Stimulated activated CD4-positive, alpha-beta T cell treated with anti-CD3 and anti-CD28 coated beads, Interleukin-2, amount 100 ng/mL, for 24 hours (primary cell): ENCODE measurements at places on chromosomes 1 and 21.

DNA sequence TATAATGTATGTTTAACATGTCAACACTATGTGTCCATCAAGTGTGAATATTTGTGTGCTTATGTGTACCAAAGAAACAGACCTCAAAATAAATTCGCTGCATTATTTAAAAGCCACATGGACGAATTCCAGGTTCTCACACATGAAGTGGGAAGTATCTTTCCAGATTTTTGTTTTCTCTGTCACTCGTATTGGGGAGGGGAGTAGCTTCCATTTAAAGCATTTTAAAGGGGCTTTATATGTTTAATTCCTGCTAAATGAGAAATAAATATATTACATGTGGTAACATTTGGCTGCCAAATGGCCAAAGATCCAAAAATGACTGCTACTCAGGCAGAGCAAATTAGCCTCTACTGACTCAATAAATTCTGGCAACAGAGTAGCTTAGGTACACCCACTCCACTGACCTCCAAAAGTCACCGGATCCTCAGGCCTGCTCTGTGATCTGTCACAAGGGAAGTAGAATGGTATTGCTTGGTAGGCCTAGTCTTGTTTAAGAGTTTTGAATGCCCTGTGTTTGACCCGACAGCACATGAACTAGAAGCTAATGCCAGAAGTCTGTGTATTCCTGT lies 178.1 kb downstream of the ZP4 start:
- DNase-seq: no peak

DNA sequence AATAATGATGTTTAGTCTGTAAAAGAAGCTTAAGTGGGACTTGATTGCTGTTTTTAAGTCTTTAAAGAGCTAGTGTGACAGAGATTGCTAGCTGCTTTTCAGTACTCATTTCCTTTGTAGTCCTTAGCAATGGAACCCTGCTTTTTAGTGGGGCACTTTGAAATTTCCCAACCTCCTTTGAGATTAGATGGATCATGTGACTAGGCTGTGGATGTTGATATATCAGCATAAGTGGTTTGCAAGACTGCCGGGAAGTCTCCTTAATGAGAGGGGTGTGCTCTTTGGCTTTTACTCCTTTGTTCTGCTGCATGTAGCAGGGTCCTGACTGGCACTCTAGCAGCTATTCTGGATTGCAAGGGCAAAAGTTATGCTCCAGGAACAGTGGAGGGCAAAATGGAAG lies 11.2 kb upstream of the RCOR3 start:
- DNase-seq: no peak

GRCh38 chr1:171852272-171852671 lies 11.0 kb downstream of the DNM3 start:
- no peak for DNase-seq

DNA sequence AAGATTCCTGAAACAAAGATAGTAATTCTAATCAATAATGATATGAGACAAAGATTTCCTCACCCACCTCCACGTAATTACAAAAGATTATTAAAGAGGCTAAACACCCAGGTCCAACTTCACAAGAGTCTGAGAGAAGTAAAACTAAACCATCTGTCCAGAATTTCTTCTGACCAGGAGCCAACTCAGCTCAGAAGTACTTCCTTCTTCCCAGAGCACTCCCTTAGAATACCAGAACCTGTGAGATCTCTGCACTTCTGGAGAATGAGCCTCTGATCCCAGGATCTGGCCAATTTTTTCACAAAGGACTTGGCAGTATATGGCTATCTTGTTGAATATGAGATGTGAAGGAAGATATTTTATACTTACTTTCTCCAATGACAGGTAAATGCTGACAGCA lies 120.6 kb upstream of the PALMD start:
- no peak for DNase-seq

DNA sequence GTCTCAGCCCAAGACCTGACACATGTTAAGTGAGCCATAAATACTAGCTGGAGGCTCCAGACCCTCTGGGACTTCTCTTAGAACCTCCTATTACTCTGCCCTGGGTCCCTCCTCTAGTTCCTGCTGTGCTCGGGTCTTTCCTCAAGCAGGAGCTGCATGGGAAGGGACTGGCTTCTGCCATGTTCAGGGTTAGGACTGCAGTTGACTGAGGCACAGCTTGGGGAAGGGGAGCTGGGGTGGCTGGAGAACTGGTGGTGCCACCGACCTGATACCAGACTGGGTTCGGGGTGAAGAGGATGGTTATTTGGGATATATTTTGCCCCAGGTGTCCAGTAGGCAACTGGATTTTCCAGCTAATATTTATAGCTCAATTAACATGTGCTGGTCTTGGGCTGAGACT lies 15.7 kb downstream of the HYI start:
- no peak for DNase-seq

DNA sequence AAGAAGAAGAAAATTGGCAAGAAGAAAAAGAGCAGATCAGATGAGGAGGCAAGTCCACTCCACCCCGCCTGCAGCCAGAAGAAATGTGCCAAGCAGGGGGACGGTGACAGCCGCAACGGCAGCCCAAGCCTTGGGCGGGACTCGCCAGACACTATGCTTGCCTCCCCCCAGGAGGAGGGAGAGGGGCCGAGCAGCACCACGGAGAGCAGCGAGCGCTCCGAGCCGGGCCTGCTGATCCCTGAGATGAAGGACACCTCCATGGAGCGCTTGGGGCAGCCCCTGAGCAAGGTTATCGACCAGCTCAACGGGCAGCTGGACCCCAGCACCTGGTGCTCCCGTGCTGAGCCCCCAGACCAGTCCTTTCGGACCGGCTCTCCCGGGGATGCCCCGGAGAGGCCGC lies 9.0 kb upstream of the SLC25A34 start:
- no peak for DNase-seq

- DNase-seq: no peak
Measured at GRCh38 chr1:50251702-50252101, 143.0 kb downstream of the ELAVL4 start.

DNA sequence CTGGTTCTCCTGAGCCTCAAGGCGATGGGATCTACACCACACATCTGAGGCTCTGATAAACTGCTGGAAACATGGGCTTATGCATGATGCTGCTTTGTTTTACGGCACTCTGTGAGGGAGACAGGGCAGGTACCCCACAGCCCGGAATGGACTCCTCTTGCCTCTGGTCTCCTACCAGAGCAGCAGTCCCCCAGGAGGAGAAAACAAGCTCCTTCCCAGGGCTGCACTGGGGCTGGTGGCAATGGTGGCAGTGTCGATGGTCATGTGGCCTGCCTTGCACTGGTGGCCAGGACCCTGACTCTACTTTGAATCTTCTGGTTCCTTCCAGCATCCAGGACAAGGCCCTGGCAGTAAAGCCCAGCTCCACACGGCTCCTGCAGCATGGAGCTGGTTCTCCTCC lies 79.4 kb downstream of the TOMM20 start:
- DNase-seq: no peak

DNA sequence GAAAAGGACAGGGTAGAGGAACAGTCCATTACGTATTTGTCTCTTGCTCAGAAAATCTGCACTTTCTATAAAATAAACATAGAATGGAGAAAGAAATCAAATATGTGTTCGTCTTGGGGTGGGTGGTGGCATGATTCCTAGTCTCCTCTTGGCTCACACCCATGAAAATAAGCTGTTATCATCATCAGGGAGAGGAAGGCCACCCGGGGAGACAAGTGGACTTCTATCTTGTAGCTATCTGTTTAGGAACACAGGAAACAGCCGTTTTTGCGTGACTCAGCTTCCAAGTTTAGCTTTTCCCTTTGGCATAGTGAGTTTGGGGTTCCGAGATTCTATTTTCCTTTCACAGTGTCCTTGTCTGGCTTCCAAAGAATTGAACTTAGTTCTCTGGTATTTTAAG lies 622.3 kb downstream of the PTPRU start:
- no peak for DNase-seq

- DNase-seq: no peak
Measured at GRCh38 chr1:78351551-78352216, 139.1 kb upstream of the PTGFR start.

DNA sequence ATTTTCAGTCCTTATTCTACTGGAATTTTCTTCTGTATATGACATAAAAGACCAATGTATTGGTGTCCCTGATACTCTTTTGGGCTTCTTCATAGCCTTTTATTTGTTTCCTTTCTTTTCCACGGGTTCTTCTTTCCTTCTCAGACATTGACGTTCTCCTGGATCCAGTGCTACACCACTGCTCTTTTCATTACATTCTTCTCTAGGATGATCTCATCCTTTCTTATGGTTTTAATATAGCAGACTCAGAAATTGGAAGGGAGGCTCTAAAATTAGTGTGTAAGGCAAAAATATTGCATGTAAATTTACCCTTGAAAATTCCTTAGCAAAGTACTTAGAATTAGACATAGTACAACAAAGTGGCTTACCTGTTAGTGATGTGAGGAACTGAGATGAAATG lies 65.3 kb downstream of the SELENOF start:
- no peak for DNase-seq

GRCh38 chr1:200228081-200228480 lies 181.8 kb downstream of the ZNF281 start:
- DNase-seq: no peak
